Colonic mucosa (tissue), 4 donors: ENCODE measurements at places on chromosomes 6 and 20. TPM values are rescaled to one million over a fixed set of nuclear protein-coding genes. Genes with fewer than 3 reads are reported as not detected.

GRCh38 chr20:25573288-25574251 lies 11.8 kb downstream of the NINL start:
- H3K4me1 ChIP-seq, result no peaks in the 10 kb centered on the region
- no peaks in the 10 kb centered on the region for H3K27me3 ChIP-seq
- H3K36me3 ChIP-seq, result no peaks in the 10 kb centered on the region
- H3K4me3 ChIP-seq, result no peak overlapping the region
- H3K27ac ChIP-seq, result no peak overlapping the region

- no peaks in the 10 kb centered on the region for H3K27me3 ChIP-seq
- H3K4me1 ChIP-seq, result no peaks in the 10 kb centered on the region
- H3K4me3 ChIP-seq, result no peak overlapping the region
- DNase-seq, result no peak
- H3K36me3 ChIP-seq, result no peaks in the 10 kb centered on the region
- no peak overlapping the region for H3K27ac ChIP-seq
Measured at GRCh38 chr20:25541676-25542075, 43.7 kb downstream of the NINL start.

GRCh38 chr20:50169329-50169823 lies 15.9 kb upstream of the PEDS1 start:
- peaks cover 4% of the 10 kb centered on the region for H3K4me1 ChIP-seq
- H3K36me3 ChIP-seq, result no peaks in the 10 kb centered on the region
- no peak overlapping the region for H3K4me3 ChIP-seq
- no peak overlapping the region for H3K27ac ChIP-seq
- no peaks in the 10 kb centered on the region for H3K27me3 ChIP-seq

GRCh38 chr6:79234150-79235022 lies at the start of gene HMGN3:
HMGN3 (minus strand) TSS chr6:79234682.
- no peaks in the 10 kb centered on the region for H3K36me3 ChIP-seq
- H3K4me3 ChIP-seq, result peak within 1 kb of the TSS; percentile 63
- no peaks in the 10 kb centered on the region for H3K27me3 ChIP-seq
- peak; percentile 95 for DNase-seq

GRCh38 chr6:136544326-136544725 lies 5.9 kb downstream of the MAP7 start:
- no peaks in the 10 kb centered on the region for H3K36me3 ChIP-seq
- no peak for DNase-seq
- H3K27ac ChIP-seq, result no peak overlapping the region
- H3K27me3 ChIP-seq, result no peaks in the 10 kb centered on the region
- no peak overlapping the region for H3K4me3 ChIP-seq

ZC3H12D gene
- 4.3 TPM for total RNA-seq

CLPSL1 gene
- total RNA-seq, result not detected
